ENCODE measurements at places on chromosomes 13 and 19.

- DNase-seq = no peak
Observed at GRCh38 chr13:37201081-37201480, 95.6 kb upstream of the CSNK1A1L start.

- no peak for DNase-seq
Observed at GRCh38 chr19:39409208-39410016, 2.8 kb downstream of the ZFP36 start.

GRCh38 chr13:105655046-105655445, 880.4 kb downstream of the EFNB2 start:
- DNase-seq = no peak

GRCh38 chr13:35477386-35477946, 977 bp upstream of the MAB21L1 start:
- no peak for DNase-seq

DNA sequence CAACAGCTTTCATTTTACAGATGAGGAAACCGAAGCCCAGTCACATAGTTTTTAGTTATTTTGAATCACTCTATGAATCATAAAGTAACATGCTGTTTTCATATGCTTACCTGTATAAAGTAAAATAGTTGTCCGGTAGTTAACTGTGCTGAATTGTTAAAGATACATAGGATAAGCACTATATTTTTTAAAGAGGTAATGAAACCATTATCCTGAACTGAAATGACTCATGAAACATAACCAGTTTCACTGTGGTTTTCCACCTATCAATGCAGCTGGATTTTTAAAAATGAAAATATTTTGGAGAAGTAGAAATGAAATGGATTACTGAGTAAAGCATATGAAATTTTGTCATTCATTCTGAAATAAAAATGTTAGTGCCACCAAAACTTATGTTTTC, 655.0 kb downstream of the OLFM4 start:
- no peak for DNase-seq

GRCh38 chr19:43425567-43426392, 11.1 kb downstream of the TEX101 start:
- DNase-seq = no peak

DNA sequence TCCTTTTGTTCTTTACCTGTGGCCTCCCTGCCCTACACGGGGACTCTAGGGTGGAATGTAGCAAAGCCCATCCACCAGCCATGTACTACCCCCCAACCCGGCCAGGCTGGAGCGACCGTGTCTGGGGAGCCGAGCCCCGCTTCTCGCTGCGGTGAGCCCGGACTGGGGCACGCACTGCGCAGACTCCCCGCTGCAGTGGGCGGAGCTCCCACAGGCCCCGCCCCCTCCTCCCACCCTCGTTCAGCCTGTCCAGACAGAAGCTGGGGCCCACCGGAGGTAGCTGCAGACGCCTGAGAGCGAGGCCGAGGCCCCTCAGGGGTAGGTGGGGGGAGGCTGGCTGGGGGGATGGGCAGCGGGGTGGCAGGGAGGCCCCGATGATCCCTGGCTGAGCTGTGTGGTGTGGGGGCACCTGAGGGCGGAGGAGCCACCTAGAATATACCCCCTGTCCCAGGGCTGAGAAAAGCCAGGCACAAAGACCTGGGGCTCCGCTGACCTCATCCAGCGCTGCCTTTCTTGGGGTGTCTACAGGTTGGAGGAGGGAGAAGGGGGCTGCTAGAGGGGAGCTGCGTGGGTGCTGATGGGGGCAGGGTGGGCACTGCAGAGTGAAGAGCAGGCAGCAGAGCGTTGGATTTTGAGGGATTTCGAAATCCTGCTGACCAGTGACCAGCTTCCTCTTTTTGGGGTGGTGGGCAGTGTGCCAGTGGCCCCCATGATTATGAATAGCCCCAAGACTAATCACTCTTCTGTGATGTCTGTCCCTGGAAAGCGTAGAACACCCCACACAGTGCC, 17.3 kb downstream of the PLD3 start:
- peak; percentile 40 for DNase-seq

DNA sequence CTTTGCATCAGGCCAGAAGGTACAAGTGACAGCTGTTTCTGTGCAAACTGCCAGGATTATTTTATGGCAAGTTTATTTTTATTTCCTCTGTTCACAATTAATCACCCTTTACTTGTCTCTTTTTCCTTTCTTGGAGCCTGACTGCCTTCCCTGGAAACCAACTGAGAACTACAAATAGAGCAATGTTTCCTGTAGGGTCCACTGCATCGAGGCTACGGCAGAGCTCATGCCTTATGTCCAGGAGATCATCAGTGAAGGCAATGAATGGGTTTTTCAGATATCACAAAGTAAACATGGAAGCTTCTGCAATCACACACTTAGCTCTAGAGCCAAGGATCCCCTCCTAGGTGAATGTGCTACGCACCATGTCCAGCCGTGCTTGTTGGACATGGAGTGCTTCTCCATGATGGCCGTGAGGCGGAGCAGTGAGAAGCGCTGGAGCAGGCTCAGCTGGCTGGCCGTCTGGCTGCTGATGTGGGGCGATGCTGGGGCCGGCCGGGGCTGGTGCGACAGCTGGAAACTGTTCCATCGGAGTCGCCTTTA, 110.9 kb downstream of the KL start:
- no peak for DNase-seq

DNA sequence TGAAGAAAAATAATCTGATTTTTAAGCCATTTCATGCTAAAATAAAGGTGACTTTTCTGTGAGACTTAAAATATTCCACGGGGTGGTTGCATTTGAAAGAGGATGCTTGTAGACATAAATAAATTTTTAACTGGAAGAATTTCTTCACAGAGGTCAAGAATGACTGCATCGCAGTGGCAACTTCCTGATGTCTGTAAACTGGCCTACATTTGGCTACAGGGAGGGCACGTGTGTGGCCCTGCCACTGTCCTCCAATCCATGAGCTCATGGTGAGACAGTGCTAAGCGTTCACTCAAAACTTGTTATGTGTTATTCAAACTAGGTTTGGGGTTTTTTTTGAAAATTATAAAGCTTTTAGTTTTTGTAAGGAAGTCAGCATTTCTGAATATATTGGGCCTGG, 1089.3 kb downstream of the EFNB2 start:
- no peak for DNase-seq

- DNase-seq = peak; percentile 75
Observed at GRCh38 chr13:20796791-20797508, 23.2 kb upstream of the EEF1AKMT1 start.

GRCh38 chr13:48626077-48626449, 27.7 kb upstream of the CYSLTR2 start:
- no peak for DNase-seq

DNA sequence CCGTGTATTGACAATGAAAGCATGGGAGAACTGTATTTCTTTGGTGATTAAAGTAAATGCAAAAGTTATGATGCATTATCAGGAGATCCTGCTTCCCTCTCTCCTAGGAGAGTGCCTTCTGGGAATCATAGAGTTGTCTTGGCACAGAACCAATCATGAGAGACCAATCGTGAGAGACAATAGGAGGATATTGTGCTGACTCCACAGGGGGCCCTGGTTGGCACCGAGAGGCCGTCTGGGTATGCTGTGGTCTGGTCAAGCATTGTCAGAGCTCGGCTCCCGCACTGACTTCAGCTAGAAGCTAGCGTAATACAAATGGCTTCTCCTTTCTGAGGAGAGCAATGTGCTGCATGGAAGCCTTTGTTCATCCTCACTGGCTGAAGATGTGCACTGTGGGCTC, 131.5 kb upstream of the GJB6 start:
- no peak for DNase-seq

DNA sequence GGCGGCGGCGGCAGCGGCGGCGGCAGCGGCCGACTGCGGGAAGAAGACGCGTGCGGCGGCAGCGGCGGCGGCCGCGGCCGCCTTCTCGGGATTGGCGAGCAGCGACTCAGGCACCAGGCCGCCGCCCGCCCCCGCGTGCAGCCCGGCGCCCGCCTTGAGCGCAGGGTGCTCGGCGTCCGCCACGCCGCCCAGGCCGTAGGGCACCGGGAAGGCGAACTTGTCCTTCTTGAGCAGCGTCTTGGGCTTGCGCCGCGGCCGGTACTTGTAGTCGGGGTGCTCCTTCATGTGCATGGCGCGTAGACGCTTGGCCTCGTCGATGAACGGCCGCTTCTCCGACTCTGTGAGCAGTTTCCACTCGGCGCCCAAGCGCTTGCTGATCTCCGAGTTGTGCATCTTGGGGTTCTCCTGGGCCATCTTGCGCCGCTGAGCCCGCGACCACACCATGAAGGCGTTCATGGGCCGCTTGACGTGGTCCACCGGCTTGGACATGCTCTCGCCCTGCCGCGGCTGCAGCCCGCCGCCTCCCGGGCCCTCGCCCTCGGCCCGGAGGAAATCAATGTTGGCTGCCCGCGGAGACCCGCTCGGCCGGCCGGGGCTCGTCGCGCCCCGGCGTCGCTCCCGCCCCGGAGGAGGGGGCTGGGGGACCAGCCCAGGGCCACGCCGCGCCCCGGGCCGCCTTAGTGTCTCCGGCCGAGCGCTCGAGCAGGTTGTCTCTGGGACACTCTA, 621 bp downstream of the SOX21 start:
- no peak for DNase-seq

DNA sequence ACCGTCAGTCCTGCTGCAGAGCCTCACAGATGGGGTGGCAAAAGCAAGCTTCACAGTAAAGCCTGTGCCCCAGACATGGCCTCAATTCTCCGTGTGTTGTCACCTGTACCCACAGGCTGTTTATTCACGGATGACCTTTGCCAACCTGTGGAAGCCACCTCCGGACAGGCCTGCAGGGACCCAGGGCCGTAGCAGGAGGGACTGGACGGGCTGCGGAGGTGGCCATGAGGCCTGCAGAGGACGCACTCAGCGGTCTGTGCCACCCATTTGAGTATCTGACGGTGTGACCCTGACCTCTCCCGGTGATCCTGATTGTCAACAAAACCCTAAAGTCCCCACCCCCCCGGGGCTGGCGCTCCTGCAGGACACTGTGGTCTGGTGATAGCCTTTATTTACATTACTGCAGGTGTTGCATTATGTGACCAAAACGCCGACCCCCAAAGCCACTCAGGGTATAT, 7.8 kb upstream of the KLF16 start:
- DNase-seq = no peak

GRCh38 chr13:33245505-33246158, 39.9 kb downstream of the STARD13 start:
- no peak for DNase-seq

GRCh38 chr13:79870123-79870522, 389.2 kb downstream of the NDFIP2 start:
- peak; percentile 5 for DNase-seq

- no peak for DNase-seq
Observed at GRCh38 chr13:57634839-57635165, 3.3 kb downstream of the PCDH17 start.

DNA sequence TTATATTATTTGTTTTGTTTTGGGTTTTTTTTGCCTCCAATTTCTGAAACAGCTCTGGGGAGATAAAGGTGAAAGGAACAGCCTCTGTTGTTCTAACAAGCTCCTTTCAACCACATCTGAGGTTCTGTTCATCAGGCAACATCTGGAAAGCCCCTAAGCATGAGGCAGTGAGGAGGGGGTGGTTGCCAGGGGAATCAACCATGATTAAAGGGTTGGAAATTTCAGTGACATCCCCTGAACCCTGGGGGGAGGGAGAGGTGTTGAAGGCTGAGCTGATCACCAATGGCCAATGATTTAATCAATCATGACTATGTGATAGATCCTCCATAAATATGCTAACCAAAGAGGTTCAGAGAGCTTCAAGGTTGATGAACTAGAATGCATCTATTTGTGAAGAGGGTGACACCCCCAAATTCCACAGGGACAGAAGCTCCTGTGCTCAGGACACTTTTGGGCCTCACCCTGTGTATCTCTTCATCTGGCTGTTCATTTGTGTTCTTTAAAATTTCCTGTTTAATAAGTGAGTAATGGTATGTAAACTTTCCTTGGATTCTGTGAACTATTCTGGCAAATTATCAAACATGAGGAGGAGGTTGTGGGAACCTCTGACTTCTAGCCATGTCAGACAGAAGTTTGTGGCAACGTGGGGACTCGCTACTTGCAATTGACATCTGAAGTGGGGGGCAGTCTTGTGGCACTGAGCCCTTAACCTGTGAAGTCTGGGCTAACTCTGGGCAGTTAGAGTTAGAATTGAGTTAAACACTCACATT, 221.3 kb downstream of the NHLRC3 start:
- DNase-seq = no peak

GRCh38 chr13:67769987-67770341, 539.8 kb upstream of the PCDH9 start:
- no peak for DNase-seq

- DNase-seq = no peak
Observed at GRCh38 chr19:658916-659839, 3.8 kb downstream of the RNF126 start.

Measured in kidney capillary endothelial cell (primary cell).